ENCODE measurements at places on chromosomes 6 and 20.

GRCh38 chr20:1805161-1805581, 90.0 kb upstream of the SIRPA start:
- no peak for DNase-seq

GRCh38 chr6:16914184-16914583, 152.9 kb upstream of the ATXN1 start:
- no peak for DNase-seq

DNA sequence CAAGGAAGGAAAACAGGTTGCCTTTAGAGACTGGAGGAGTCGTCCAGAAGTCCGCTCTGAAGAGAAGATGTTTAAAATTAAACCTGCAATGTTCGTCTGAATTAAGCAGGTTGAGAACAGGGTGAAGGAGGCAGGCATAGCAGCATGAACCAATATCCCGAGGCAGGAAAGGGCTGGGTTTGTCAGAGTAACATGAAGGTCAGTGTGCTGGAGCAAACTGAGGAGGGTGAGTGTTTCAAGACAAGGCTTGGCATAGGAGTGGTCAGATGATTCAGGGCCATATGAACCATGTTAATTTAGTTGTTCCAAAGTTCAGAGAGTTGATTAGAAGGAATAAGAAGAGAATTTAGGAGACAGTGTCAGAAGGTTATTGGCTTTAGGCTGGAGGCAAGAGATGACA, 93.3 kb downstream of the UTRN start:
- no peak for DNase-seq

DNA sequence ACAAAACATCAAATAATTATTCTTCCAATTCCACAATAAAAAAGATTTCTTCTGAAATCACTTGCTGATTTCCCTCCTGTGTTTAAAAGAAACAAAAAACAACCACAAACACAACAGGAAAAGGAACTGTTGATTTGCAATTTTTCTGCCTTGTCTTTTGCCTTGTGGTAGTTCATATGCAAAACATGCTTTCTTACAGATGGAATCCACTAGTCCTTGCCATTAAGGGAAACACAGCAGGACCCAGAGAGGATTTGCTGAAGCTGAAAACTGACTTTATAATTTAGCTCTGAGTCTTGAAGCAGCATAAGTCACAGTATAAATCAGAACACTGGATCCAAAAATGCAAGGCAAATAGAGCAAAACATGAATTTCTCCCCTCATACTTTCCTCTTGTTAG, 328.8 kb downstream of the PHF3 start:
- DNase-seq = no peak

DNA sequence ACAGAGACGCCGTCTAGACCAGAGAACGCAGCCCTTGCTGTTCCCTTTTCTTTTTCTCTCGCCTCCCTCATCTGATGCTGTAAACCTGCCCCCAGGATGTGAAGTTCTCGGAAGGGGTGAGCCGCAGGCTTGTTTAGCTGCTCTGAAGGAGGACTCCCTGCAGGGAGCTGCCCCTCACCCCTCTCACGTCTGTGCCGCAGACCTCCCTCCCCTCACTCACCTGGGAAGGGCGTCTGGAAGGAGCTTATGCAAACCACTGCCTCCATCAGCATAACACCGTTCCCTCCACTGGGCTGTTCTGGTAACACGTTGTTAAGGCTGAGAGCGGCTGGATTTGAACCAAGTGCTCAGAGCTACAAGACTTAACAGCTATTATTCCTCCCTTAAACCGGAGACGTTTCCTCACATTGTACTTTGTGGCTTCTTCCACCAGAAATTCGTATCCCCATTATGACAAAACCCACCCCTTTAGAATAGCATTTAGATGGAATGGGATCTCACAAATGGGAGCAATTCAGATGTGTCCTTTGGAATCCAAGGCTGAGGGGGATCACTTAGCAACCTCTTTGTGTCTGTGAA, 99.8 kb downstream of the SMOC2 start:
- DNase-seq = no peak

DNA sequence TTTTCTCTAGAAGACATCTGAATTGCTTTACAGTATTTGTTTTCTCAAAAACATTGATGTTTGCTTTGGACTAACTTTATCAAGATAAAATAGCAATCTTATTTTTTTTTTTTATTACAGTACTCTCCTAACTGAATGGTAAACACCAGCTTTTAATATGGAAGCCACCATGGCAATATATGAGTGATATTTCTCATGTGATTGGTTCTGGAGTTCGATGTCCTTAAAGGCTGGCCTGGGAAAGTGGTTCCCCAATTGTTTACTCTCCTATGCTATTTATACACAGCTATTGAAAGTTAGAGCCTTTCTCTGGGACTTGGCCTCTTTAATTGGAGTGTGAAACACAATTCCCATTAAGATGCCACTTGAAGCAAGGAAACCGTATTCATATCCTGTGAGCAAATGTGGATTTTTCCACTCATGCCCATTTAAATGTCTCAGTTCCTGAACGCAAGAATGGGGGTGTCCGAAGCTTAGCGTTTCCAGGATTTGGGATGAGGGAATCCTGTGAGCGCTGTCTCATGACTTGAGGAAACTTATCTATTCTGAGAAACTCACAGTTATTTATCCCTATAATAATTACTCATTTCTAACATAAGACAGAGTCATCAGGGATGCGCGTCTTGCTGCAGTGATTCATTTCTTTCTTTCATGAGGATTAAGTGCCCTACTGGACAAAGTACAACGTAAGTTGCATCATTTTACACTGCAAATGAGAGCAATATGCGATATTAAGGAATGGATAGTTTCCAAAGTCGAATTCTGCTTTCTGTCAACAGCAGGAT, 143.3 kb upstream of the PREP start:
- no peak for DNase-seq

DNA sequence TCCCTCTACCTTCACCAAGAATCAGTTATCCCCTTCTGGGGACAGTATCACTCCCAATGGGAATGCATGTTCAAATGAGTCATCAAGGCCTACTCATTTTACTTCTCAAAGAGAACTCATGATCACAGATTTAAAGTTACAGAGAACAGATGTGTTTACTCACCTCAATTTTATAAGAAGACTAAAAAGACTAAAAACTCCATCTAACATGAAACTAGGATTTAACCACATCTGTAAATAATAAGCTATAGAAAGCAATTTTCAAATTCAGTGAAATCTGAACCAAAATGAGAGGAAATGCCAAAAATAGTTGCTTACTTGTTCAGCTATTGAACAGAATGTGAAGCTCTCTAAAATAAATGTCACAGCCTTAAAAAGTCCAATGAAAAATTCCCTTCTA, 300.1 kb upstream of the KCNQ5 start:
- no peak for DNase-seq

DNA sequence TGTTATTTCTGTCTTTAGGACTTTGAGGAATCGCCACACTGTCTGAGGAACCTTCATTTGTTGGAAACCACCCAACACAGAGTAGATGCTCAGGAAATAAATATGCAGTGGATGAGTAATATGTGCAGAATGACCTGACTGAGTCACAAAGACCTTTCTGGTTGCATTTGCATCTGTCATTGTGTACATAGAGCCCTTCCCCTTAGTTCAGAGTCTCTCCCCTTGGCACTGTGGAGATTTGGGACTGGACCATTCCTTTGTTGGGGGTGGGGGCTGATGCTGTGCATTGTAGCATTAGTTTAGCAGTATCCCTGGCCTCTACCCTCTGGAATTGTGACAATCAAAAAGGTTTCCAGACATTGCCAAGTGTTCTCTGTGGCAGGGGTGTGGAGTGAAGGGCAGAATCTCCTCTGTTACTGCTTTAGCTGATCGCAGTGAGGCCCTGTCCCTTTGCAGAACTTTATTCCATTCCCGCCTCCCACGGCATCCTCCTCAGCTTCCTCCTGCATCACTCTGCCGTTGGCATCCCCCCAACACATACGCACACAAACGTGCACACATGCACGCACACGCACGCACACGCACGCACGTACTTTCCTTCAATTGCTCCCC, 64.5 kb downstream of the EYA2 start:
- no peak for DNase-seq

DNA sequence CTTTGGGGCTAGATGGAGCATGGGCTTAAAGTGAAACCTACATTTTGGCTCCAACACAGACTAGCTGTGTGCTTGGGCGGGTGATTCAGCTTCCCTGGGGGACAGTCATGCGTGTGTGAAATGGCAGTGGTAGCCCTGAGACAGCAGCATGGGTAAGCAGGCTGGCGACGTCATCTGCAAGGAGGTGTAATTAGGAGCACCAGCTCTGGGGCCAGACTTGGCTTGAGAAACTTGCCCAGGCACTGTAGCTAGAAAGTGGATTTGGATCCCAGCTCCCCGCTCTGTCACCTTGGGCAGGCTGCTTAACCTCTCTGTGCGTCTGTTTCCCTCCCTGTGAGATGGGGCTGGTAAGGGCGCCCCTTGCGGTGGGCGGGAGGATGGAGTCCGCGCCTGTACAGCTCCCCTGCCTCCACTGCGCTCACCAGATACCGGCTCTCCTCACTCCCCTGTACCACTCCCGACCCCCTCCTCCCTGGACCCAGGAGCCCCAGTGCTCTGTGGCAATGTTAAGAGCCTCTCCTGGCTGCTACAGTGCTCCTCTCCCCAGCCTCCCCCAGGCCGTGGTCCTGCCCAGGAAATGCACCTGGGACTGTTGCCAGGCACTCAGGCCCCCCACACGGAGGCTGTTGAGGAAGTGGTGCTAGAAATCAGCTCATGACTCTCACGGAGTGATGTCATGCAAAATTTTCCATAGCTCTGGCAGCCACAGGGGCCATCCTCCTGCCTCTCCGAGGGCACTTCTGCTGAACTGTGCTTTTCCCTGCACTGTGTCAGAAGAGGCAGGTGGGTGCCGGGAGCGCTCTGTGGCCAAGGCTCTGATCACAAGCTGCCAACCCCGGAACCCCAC, 44.6 kb downstream of the SYNJ2 start:
- peak; percentile 87 for DNase-seq

- DNase-seq = peak; percentile 31
These were observed 113.9 kb upstream of the ZNF217 start for GRCh38 chr20:53707371-53708055.

GRCh38 chr6:142294679-142295078, 7.1 kb upstream of the ADGRG6 start:
- DNase-seq = no peak

GRCh38 chr20:62736026-62736406, 27.4 kb downstream of the NTSR1 start:
- DNase-seq = no peak

DNA sequence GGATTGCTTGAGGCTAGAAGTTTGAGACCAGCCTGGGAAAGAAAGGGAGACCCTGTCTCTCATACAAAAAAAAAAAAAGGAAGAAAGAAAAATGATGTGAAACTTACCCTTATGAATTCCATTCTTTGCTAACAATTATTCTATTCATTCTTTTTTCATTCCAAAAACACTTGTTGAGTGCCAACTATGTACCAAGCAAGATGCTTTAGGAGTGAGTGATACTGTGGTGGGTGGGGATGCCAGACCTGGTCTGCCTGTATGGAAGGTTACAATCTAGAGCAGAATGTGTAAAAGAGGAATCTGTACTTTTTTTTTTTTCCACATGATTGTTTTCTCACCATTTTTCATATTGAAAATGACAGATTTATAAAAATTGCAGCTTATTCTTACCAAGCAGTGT, 73.8 kb upstream of the TULP1 start:
- no peak for DNase-seq

DNA sequence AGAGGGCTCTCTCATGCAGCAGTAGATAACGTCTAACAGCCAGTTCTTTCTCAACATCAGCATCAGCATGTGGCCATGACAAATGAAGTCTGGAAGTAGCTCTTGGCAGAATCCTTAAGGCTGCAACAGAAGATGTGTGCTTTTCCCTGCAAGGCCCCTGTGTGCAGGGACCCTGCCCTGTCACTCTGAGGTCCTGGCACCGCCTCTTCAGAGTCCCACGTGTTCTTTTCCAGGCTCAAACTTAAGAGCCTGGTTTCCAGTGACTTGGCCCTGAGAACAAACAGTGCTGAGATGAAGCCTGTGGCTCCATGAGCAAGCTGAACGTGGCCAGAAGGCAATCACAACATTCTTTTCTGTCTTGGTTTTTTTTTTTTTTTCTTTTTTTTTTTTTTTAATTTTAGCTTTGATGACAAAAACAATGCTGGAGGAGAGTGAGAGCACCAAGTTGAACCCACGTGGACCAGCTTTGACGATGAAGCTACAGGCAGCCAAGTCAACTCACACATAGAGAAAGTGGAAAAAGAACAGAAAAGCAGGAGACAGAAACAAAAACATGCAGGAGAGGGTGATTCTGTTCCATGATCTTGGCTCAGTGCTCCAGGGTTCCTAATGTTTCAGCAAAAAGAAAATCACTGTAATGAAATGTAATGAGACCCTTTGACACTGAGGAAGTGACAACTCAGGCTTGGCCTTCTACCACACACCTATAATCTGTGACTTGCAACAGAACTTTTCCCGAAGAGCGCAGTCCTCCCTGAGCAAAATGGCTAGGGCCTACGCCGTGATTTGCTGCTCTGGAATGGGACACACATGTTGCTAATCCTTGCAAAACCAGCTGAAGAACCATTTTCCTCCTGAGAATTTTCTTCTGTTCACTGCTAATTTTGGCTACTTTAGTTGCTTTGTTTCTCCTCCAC, 86.1 kb downstream of the FOXC1 start:
- no peak for DNase-seq

DNA sequence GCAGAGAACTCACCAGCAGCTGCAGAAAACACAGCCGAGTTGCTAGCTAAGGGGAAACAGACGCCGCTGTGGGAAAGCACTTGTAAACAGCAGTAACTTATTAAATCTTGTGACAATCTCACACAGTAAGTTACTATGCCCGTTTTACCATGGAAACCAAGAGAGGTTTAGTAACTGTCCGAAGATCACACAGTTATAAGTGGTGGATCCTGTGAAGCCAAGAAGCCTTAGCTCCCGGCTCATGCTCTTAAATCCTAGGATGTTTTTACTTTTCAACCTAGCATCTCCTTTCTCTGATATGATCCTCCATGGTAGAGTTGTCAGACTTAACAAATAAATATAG, 1.5 kb upstream of the SULF2 start:
- no peak for DNase-seq

DNA sequence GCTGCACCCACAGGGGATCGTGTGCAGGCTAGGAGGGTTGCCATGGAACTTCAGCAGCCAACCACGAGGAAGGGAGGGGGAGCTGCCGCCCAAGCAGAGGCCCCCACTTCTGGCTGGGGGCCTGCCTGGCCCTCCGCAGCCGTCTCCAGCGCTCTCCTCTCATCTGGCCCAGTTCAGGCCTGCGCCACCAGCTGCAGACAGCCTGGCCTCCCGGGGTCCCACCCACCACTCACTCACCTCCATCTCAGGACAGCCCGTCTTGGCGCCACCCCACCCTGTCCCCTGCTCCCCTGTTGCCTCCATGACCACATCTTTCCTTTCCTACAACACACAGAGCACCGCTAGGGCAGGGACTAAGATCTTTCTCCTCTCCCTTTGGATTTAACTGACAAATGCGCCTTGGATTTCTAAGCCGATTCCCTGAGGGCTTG, 98.7 kb downstream of the ANKRD60 start:
- no peak for DNase-seq

- DNase-seq = peak; percentile 74
These were observed 945 bp downstream of the PHF10 start for GRCh38 chr6:169723200-169723909.

Measured in activated naive CD8-positive, alpha-beta T cell treated with anti-CD3 and anti-CD28 coated beads for 36 hours (primary cell).